ENCODE measurements at places on chromosomes 1 and 21.

DNA sequence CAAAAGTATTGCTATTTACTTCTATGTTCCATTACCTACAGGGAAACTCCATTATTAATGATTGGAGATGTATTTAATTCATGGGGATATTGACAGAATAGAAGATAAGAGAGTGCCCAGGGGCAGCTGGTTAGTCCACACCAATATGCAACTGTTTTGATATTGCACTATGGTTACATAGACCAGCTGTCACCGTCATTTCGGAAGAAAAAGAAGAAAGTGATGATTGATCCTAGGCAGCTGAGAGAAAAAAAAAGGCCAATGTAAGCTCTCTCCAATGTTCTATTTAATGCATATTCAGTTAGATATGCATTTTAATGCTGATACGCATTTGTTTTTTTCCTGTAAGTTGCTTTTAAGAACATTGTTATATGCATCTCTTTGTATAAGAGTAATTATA lies 1367.2 kb downstream of the KCNT2 start:
- no peak for DNase-seq

GRCh38 chr21:34878940-34879339 lies 170.2 kb downstream of the RUNX1 start:
- no peak for DNase-seq

DNA sequence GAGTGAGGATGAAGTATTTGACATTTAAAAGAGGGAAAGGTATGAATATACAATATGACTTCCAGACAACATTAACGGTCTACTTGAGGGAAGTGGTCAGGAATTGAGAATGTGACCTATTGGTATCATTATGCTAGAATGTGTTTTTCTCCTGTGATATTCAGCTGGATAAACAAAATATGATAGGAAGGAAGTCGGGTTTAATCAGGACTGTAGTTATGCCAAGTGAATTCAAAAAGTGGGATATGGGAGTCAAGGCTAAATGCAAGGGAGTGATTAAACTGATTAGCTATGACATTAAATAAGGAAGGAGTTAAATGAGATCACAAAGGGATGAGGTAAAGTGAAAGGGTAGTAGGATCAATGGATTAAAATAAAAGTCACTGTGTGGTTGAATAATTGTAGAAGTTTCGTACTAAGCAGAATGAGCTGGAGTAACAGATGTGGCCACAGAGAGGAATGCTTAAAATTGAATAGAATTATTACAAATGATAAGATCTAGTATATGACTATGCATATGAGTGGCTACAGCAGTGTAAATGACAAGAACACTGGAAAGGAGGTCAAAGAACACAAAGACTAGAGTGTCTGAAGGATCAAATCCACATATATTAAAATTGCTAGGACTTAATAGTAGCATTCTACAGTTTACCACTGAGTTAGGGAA lies 62.5 kb downstream of the TRIM33 start:
- no peak for DNase-seq

DNA sequence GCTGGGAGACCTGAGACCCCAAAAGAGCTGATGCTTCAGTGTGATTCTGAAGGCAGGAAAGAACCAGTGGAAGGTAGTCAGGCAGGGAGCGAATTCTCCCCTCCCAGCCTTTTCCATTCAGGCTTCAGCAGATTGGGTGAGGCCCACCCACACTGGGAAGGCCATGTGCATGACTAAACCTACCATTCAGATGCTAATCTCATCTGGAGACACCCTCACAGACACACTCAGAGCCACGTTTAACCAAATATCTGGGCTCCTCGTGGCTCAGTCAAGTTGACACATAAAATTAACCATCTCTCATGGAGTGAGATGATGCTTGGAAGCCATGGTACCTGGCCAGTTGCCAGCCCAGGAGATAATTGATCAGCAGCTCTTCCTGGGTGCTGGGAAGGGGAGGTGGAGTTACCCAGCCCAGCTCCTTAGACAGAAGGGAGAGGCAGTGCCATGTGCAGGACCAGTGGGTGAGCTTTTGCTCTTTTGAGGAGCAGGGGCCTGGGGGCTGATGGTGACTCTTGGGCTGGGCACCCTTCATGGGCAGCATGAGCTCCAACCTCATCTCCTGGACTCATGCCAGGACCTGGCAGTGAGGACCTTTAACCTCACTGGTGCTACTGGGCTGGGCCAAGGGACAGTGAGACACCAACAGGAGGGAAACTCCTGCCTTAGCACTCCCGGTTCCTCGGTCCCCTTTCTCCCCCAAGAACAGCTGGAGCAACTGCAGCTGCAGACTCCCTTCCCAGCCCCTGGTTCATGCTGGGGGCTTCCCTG lies 89.0 kb upstream of the ACTL8 start:
- no peak for DNase-seq

GRCh38 chr1:5908461-5909375 lies 83.5 kb downstream of the NPHP4 start:
- DNase-seq, result no peak

- DNase-seq, result no peak
Observed at GRCh38 chr21:17981060-17981740, 162.0 kb upstream of the C21orf91 start.

- DNase-seq, result no peak
Observed at GRCh38 chr21:17660862-17661261, 48.2 kb upstream of the BTG3 start.

- DNase-seq, result peak; percentile 89
Observed at GRCh38 chr1:110581682-110582145, 24.4 kb downstream of the KCNA2 start.

DNA sequence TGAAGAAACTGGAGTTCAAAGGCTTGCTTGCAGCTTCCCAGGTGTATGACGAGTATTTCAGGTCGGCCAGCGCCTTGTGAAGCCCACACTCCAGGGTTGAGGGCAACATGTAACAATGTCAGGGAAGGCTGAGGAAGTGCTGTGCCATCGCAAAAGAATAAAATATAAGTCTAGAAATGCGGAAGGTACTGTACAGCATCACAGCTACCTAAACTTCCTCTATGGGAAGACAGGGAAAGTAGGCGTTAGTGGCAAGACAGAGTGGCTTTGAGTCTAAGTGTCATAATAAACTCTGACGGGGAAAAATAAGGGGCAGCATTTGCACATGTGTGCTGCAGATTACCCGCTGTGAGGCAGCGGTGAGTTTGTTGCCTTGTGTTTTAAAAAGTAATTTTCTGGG lies 28.9 kb downstream of the DOP1B start:
- DNase-seq, result no peak

DNA sequence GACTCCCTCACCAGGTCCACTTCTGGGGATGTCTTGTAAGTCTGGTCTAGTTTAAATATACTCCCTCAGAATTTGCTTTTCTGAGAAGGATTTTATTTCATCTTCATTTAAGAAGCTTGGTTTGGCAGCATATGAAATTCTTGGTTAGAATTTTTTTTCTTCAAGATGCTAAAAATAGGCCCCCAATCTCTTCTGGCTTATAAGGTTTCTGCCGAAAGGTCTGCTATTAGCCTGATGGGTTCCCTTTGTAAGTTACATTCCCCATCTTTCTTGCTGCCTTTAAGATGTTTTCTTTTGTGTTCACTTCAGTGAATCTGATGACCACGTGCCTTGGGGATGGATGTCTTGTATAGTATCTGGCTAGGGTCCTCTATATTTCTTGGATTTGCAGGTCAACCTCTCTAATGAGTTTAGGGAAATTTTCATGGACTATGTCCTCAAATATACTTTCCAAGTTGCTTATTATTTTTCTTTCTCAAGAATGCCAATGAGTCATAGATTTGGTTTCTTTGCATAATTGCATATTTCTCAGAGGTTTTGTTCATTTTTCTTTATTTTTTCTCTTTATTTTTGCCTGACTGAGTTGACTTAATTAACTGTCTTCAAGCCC lies 19.4 kb downstream of the TCP10L start:
- DNase-seq, result no peak

GRCh38 chr1:156887317-156887716 lies 6.2 kb upstream of the PEAR1 start:
- no peak for DNase-seq

- no peak for DNase-seq
Observed at GRCh38 chr21:19120591-19120990, 717.0 kb upstream of the TMPRSS15 start.

DNA sequence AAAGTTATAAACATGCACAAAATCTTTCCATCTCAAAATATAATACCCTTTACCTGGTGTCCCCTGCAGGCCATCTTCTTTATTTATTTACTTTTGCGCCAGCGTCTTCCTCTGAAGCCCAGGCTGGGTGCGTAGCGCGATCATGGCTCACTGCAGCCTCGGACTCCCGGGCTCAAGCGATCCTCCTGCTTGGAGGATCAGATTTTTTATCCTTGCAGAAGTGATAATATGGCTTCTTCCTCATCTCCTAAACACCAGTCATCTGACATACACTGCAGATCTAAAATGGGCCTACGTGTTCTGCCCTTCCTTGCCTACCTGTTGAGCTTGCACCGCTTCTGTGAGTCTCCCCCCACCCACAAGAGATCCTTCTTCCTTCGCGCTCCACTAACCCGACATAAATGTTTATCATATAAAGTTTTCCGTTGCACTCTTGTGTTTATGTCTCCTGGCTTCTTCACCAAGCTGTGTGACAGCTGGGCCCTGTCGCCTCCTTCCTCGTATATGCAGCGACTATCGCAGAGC lies 506 bp upstream of the SRP9 start:
- DNase-seq, result no peak

DNA sequence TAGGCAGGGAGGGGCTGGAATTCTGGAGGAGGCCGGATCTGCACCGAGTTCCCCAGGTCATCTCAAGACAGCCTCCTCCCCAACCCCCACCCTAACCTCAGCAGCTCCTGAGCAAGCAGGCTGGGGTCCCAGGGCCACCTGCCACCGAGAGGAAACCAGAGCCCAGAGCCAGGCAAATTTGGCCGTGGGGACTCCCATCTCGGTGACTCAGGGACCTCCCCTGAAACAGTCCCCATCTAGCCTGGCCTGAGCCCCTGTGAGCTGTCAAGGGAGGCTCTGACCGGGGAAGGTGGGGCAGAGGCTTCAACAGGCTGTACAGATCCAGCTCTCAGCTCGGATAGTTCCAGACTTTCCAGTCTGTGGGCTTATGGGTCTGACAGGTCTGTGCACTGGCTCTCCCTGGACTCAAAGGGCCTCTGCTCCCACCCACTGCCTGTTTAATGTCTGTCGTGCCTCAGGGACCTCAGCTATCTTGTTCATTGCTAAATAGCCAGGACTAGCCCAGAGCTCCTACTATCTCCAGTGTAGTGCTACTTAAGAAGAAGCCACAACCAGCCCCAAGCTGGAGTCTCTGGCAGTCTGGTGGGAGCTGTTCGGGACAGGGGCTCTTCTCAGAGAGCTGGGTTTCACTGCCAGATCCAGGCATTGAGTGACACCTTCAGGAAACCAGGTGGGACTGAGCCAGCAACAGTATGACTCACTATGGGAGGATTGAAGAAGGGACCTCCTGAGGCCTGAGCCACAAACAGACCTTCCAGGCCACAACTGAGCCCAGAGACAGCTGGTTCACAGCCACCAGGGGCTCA lies 25.6 kb downstream of the MATN1 start:
- DNase-seq, result no peak

- DNase-seq, result no peak
Observed at GRCh38 chr1:229893762-229894444, 173.1 kb upstream of the GALNT2 start.

- DNase-seq, result no peak
Observed at GRCh38 chr1:172742599-172743500, 83.9 kb downstream of the FASLG start.

GRCh38 chr1:205191622-205192021 lies 19.9 kb downstream of the DSTYK start:
- DNase-seq, result no peak

DNA sequence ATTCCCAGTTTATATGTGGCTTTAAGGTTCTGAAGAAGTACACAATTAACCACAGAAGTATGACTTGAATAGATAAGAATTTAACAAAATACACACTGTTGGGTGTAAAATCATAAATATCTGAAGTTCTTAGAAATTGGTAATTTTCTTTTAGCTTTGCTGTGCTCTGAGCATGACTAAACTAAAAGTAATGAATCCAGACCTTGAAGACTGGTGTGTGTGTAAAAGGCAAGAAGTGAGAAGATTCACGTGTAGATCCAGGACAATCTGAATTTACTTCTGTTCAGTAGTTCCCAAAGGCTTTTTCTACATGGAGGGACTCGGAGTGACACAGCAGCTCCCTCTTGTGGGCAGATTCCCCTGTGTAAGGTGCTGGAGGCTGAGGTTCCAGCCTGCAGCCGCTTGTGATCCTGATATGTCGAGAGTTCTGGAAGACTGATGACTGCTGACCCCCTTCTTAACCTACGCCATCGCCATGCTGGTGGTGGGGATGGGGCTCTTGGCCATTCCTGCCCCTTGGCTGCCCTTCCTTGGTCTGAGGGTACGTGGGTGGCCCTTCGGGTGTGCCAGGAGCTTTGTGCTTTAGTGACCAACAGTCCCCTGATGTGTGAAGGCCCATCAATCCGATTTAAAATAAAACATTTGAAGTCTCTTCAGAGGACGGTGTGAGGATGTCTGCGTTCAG lies 62.7 kb downstream of the ADARB1 start:
- peak; percentile 62 for DNase-seq

- DNase-seq, result no peak
Observed at GRCh38 chr1:99944192-99944591, 25.6 kb upstream of the SLC35A3 start.

- DNase-seq, result peak; percentile 85
Observed at GRCh38 chr1:201511941-201512539, 5.1 kb upstream of the CSRP1 start.

- DNase-seq, result no peak
Observed at GRCh38 chr1:177287270-177287669, 116.5 kb downstream of the BRINP2 start.

- DNase-seq, result no peak
Observed at GRCh38 chr21:16370186-16370585, 640.4 kb downstream of the USP25 start.

GRCh38 chr1:213099682-213100399 lies 48.8 kb downstream of the RPS6KC1 start:
- no peak for DNase-seq

- DNase-seq, result no peak
Observed at GRCh38 chr1:38923607-38924006, 18.0 kb downstream of the RHBDL2 start.

- peak; percentile 40 for DNase-seq
Observed at GRCh38 chr1:72037745-72038343, 244.5 kb downstream of the NEGR1 start.

- peak; percentile 78 for DNase-seq
Observed at GRCh38 chr1:151060007-151060656, at the start of gene MLLT11. TSS of gene MLLT11 (plus strand) at chr1:151060397. CDS start at chr1:151067225, 6,828 bp downstream.

GRCh38 chr1:12200208-12200607 lies 29.6 kb upstream of the VPS13D start:
- no peak for DNase-seq

- DNase-seq, result no peak
Observed at GRCh38 chr1:30966690-30967369, 58.3 kb upstream of the SDC3 start.
